Dermis blood vessel endothelial cell (primary cell): ENCODE measurements at places on chromosomes 1 and 21. TPM values are rescaled to one million over a fixed set of nuclear protein-coding genes. Genes with fewer than 3 reads are reported as not detected.

DNA sequence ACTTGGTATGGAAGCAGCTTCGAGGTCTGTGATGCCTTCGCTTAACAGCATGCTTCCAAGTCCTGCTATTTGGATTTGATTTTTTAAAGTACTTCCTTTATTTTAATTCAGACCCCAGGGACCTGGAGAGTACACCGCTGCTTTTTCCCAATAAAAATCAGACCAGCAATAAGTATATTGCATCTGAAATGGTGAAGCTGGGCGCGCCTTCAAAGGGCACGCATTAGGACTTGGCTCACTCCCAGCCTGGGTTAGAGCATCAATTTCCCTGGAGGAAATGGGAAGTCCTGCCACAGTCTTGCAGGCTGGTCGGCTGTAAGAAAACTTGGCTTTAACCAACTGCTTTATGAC lies 325.1 kb downstream of the RRAGC start:
- peak; percentile 2 for DNase-seq

- DNase-seq: no peak
Observed at GRCh38 chr1:203954788-203955552, 93.6 kb downstream of the SNRPE start.

DNA sequence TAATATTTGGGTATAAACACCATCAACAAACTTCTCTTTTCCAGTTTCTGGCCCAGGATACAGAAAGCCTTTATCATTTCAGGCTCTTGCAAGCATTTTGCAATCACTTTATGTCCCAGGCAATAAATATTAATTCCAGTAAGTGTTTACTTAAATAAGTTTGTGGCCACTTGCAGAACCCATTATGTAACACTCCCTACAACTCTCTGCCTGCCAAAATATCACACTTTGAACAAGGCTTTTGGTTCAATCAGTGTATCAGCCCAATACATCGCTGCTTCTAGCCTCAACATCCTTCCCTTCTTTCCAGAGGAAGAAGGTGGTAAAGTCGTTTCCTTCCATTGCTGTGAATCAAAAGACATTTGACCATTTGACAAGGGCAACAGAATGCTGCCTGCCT lies 203.0 kb upstream of the USP25 start:
- no peak for DNase-seq

GRCh38 chr1:161195171-161195570 lies 3.7 kb downstream of the ADAMTS4 start:
- no peak for DNase-seq

The FOXE3 gene
- total RNA-seq: not detected in 2 replicates

The PCP4L1 gene
- total RNA-seq: not detected in 2 replicates

The MFN2 gene
- 61.1 and 95.3 TPM in 2 replicates for total RNA-seq

The AVPR1B gene
- total RNA-seq: 0.05 TPM in 1 of 2 replicates, not detected in the other

DNA sequence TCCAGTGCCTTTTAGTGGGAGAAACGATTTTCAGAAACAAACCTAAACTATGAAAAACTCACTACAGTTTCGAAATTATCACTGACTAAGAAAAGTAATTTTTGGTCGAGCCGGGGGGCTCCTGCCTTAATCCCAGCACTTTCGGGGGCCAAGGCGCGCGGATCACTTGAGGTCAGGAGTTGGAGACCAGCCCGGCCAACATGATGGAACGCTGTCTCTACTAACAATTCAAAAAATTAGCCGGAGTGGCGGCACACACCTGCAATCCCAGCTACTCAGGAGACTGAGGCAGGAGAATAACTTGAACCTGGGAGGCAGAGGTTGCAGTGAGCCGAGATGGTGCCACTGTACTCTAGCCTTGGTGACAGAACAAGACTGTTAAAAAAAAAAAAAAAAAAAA lies 3.0 kb downstream of the CFHR3 start:
- no peak for DNase-seq

- no peak for DNase-seq
Observed at GRCh38 chr1:6521536-6521935, 30.1 kb upstream of the PLEKHG5 start.

DNA sequence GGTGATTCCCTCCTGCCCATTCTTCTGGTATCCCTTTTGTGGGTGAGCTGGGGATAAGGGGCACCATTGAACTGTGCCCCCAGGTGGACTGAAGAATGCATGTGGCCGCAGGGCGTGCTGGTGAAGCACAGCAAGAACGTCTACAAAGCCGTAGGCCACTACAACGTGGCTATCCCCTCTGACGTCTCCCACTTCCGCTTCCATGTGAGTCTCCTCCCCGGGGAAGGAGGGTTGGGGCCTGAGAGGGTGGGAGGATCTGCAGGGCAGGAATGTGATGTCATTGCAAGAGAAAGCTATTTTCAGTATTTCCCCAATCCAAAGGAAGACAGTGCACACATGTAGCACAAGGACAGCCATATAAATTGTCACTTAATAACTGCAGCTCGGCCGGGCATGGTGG lies 7.5 kb upstream of the KPNA6 start:
- no peak for DNase-seq

GRCh38 chr1:173995475-173995874 lies 26.7 kb downstream of the RC3H1 start:
- DNase-seq: peak; percentile 50

GRCh38 chr1:46199233-46199749 lies 1.1 kb upstream of the POMGNT1 start:
- DNase-seq: no peak

DNA sequence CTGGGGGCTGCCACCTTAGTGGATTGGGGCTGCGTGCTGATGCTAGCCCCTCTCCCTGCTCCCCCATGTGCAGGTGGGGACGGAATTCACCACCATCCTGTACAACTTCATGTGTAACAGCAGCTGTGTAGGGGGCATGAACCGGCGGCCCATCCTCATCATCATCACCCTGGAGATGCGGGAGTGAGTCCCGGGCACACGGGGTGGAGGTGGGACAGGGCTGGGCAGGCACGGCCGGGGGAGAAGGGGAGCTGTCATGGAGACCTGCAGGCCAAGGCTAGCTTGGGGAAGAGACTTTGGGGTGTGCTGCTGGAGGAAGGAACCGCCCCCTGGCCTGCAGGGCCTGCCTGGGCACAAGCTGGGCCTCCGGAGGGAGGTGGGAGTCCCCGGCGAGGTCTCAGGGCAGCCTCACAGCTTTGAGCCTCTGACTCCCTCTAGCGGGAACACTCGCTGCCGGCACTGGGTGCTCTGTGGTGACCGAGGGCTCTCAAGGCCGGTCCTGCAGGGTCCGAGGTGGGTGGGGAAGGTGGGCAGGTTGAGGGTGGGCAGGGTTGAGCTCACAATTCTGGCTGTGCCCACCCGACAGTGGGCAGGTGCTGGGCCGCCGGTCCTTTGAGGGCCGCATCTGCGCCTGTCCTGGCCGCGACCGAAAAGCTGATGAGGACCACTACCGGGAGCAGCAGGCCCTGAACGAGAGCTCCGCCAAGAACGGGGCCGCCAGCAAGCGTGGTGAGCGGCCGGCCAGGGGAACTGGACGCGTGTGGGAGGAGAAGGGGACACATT lies 25.0 kb upstream of the CCDC27 start:
- DNase-seq: peak; percentile 54

The TCEANC2 gene
- 3.7 and 3.8 TPM in 2 replicates for total RNA-seq

DNA sequence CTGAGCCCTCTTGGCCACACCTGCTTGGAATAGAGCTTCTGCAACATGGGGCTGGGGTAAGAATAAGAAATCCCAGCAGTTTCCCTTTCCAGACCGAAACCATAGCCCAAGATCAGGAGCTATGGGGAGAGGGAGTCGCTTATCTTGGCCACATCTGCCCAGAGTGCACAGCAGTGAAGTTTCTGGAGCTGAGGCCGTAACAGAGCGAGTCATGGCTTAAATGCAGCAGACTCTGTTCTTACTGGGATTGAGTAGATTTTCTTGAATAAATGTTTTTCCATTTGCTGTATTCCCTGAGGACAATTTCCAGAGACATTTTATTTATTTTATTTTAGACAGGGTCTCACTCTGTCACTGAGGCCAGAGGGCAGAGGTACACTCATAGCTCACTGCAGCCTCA lies 33.5 kb downstream of the CFAP57 start:
- peak; percentile 49 for DNase-seq

- peak; percentile 6 for DNase-seq
Observed at GRCh38 chr1:239952348-239953308, 139.1 kb upstream of the FMN2 start.

GRCh38 chr1:206856674-206857464 lies 8.6 kb upstream of the IL20 start:
- DNase-seq: no peak

GRCh38 chr1:209406595-209406994 lies 176.9 kb upstream of the CAMK1G start:
- no peak for DNase-seq

- DNase-seq: no peak
Observed at GRCh38 chr1:45535988-45536766, 14.4 kb upstream of the AKR1A1 start.

DNA sequence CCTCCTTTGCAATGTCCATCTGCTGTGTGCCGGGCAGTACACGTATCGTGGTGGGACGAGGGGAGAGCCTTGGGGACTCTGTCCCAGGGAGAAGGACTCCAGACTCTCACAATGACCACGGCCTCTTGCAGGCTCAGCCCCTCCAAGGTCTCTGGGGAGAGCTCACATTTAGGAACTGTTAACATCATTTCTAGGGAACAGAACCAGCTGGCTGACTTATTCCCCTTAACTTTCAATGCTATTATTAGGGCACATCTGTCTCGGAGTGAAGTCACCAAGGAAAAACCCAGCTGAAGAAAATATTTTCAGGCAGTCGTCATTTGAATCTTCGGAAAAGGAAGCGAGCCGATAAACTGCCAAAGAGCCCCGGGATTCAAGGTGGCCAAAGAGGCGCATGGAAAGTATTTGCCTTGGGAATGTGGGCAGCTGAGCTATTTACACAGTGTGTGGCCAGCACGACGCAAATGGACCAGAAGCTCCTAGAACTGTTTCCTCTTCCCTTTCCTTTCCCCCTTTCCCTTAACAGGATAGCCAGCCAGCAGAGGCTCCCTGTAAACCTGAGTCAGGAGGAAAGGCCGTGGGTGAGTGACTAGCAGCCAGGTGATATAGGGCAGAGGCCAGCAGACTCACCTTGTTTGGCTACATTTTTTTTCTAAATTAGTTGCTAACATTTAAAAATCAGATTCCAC lies 74.5 kb downstream of the ITPKB start:
- peak; percentile 88 for DNase-seq

The SORT1 gene
- 16.7 and 17.4 TPM in 2 replicates for total RNA-seq

The CATSPERE gene
- 0.42 and 1.4 TPM in 2 replicates for total RNA-seq

DNA sequence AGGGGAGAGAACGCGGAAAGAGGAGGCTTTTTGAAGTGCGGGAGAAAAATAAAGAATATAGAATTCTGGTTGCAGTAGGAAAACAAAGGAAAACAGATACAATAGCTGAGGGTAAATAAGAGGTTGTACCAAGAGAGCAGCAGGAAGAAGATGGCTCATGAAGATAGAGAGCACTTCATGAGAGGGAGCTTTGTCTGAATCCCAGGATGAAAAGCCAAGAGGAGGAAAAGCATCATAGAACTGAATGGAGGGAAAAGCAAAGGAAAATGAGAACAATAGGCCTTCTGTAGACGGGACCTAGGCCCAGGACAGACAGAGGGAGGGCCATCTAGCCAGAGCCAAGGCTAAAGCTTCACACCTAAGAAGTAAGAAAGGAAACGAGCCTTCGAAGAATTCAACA lies 49.5 kb downstream of the ATP6V1G3 start:
- peak; percentile 20 for DNase-seq

The CDC42SE1 gene
- 63.1 and 78.6 TPM in 2 replicates for total RNA-seq

DNA sequence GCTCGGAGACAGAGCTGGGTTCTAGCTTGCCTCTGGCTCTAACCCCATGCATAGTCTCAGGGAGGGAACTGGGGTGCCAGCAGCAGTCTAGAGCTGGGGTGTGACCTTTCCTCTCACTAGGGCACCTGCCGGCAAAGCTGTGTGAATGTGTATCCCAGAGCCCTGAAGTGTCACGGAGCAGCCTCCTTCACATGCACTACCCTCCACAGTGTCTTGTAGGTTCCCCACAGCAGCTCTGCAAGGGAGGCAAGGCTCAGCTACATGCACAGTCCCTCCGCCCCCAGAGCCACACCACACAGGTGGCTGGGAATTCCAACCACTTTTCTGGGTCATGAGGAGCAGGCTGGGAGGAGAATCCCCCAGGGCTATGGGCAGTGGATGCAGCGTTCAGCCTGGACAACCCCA lies 7.7 kb upstream of the HPCA start:
- DNase-seq: no peak

GRCh38 chr21:28212061-28212460 lies 780.6 kb downstream of the LTN1 start:
- no peak for DNase-seq

- DNase-seq: no peak
Observed at GRCh38 chr1:177439301-177439700, 268.5 kb downstream of the BRINP2 start.

The PEA15 gene
- total RNA-seq: 65.2 and 121 TPM in 2 replicates

The PTPRF gene
- total RNA-seq: 108 and 353 TPM in 2 replicates

The TRIM45 gene
- total RNA-seq: 0.84 and 1.7 TPM in 2 replicates

DNA sequence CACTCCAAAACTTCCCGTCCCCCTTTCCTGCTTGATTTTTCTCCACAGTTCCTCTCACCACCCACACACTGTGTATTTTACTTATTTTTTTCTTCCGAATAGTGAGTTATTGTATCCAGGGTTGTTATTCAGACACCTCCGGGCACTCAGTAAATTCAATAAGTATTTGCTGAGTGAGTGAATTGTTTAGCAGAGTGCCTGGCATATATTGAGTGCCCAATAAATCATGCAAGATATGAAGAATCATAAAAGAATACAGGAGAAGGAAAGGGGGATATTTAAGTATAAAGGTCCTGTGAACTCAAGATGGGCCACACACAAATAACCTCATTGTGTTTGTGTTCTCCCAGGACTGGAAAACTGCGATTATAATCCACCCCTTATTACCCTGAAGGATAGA lies 139.9 kb downstream of the GALNT2 start:
- DNase-seq: no peak

The BRINP3 gene
- total RNA-seq: not detected in 2 replicates

GRCh38 chr1:83887483-83887882 lies 111.4 kb downstream of the TTLL7 start:
- no peak for DNase-seq

DNA sequence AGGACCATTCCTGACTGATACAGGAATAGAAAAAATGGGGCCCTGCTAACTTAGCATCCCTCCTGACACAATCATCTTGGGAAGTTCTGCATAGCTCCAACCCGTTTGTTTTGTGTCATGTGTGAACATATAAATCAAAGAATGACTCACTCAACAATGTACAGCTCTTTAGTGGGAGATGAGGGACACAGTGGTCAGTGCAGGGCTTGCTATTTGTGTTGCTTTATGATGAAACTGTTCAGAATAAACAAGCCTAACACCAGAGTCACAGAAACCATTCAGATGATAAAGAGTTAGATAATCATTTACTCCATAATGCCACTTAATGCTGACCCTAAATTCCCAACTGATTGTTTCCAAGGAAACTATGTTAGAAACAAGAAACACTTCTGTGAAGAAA lies 154.2 kb upstream of the ZNHIT6 start:
- DNase-seq: no peak
